ENCODE measurements at places on chromosomes 11 and 22.

DNA sequence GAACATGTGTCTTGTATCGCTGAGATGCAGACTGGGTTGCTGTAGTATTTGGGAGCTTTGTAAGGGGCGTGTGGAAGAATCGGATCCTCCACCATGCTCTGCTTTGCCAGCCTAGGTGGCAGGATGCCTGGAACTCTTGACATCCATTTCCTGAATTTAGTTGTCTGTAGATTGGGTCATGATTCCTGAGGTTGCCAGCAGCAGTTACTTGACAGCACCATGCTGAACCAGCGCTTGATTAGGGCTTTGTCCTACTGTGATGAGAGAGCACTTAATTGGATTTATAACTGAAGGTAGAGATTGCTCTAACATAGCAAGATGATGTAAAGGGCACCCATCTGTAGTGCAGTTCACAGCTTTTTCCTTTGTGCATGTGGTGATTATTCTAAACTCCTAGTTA is 75.6 kb upstream of the HORMAD2 start:
- DNase-seq: no peak

DNA sequence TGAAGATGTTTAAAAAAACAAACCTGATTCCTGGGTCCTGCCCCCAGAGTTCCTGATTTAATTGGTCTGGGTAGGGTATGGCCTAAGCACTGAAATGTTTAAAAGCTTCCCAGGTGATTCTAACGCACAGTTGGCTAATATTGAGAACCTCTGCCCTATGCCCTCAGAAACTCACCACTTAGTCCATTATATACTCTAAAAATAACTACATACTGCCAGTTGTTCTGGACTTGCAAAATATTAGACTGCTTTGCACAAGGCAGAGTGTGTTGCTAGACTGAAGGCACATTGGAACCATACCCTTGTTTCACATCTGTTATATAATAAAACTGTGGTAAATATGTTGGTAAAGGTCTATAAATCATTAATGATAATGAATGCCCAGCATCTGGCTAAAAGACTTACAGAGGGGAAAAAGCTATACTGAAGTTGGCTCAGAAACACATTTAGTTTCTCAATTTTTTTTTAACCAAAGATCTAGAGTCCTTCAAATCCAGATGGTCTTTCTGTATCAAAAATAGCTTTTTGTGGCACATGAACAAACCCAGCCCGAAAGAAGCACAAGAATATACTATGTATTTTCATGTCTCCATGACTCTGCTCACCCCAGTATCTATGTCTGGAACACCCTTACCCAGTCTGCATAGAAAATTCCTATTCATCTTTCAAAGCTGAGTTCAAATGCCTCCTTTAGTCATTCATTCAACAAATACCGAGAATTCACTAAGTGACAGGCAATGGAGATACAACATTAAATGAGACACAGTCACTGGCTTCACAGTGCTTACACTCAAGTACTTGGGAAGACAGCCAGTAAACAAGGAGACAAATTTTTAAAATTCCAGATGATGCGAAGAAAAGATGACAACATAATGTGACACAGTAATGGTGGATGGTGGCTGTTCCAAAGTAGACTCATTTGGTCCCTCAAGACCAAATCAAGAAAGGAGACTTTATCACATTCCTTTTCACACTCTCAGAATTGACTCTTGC is 44.1 kb downstream of the RBFOX2 start:
- DNase-seq: no peak

- DNase-seq: no peak
Measured at GRCh38 chr11:33716243-33716642, 15.6 kb upstream of the C11orf91 start.

- no peak for DNase-seq
Measured at GRCh38 chr22:29344137-29344536, 28.6 kb upstream of the RASL10A start.

- DNase-seq: no peak
Measured at GRCh38 chr11:970319-970871, 44.7 kb downstream of the AP2A2 start.

DNA sequence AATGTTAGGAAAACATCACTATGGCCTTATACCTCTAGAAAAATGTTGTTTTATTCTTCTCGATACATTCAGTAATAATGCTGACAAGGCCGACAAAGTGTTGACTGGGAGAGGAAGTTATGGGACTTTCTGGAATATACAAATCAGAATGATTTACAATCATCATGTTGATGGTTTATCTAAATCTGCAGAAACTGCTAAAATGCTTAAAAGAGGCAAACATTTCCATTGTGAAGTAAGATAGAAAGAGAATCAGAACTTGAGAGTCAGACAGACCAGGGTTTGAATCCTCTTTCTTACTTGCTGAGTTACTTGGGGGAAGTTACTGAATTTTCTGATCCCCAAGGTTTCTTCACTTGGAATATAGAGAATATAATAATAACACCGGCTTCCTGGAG is 89.4 kb downstream of the CD44 start:
- no peak for DNase-seq

GRCh38 chr22:38317122-38317994 is at the start of gene CSNK1E:
Gene CSNK1E, minus strand, starts transcription at chr22:38317433. Its CDS starts 3,276 bp downstream, at chr22:38314157.
- DNase-seq: peak; percentile 66

- no peak for DNase-seq
Measured at GRCh38 chr11:129352676-129353075, 23.0 kb upstream of the BARX2 start.

- DNase-seq: no peak
Measured at GRCh38 chr11:128716661-128717210, 22.9 kb downstream of the FLI1 start.

DNA sequence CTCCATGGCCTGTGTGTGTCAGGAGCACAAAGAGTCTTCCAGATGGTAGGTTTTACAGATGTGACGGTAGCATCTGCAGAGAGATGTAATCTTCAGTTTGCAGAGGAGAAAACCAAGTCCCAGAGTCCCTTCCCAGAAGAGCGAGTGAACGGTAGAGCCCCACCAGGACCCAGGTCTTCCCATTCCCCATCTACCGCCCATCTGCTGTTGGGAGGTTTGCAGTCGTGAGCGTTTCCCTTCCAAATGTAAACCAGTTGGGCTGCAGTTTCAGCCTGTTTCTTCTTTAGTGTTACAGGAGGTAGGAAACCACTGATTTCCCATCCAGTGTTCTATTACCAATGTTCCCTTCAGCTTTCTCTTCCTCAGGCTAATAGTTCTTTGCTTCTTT is 24.0 kb downstream of the PANX1 start:
- DNase-seq: no peak

- DNase-seq: no peak
Measured at GRCh38 chr11:114346709-114347141, 50.5 kb downstream of the NNMT start.

- DNase-seq: no peak
Measured at GRCh38 chr11:61349916-61350315, 11.8 kb downstream of the CYB561A3 start.

GRCh38 chr11:80673566-80673965 is 1232.7 kb upstream of the TENM4 start:
- DNase-seq: no peak

DNA sequence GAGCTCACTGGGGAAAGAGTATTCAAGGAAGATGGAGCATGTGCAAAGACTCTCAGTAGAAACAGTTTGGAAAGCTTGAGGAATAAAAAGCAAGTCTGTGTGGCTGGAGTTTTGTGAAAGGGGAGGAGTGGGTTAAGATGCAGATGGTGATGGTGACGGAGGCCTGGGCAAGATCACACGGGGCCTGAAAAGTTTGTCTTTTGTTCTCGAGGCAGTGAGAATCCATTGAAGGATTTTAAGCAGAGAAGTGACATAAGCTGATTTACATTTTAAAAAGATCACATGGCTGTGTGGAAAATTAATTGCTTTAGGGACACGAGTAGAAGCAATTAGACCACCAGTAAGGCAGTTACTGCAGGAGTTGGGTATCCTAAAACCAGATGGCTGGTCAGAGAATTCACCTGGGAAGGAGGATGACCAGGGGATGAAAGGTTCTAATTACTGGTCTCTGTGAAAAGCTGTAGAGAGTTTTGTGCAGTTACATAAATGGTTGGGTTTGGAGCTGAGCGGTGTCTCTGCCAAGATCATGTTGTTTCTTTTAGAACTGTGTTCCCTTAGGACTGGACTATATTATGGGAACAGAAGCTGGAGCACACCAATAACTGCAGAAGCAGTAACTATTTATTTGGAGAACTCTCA is 7.1 kb downstream of the RRP8 start:
- no peak for DNase-seq

DNA sequence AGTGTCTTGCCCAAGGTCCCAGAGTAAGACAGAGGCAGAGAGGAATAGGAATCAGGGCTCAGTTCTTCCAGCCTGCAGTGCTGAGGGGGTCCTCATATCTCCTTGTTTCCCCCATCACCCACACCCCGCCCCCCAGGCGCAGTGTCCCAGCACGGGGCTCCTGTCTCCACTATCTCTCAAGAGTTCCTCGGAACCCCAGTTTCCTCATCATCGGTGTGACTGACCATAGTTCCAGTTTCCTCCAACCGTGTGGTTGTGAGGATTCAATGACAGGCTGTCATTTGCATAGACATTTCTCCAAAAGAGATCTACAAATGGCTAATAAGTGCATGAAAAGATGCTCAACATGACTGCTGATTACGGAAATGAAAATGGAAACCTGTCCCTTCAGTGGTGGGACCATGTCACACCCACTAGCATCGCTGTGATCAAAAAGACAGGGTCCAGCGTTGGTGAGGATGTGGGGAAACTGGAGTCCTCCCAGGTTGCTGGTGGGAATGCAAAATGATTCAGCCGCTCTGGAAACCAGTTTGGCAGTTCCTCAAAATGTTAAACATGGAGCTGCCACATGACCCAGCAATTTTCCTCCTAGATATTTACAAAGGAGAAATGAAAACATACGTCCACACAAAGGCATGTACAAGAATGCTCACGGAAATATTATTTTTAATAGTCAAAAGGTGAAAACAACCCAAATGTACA is 31.8 kb upstream of the PDGFB start:
- no peak for DNase-seq

- DNase-seq: peak; percentile 44
Measured at GRCh38 chr11:68447015-68447801, 13.3 kb upstream of the PPP6R3 start.

DNA sequence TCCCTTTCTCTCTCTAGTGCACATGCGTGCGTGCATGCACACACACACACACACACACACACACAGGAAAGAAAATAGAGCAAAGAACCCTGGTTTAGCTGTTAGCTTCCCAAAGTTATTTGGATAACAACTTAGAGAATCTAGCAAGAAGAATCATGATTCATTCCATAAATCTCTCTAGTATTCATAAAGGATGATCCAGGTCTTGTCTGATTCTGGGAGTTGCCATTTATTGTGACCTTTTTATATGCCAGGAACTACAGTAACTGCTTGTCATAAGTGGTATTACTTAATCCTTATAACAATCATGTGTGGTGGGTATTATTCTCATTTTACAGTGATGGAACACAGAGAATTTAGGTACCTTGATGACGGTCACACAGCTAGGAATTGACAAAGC is 141.5 kb upstream of the MTMR2 start:
- no peak for DNase-seq

GRCh38 chr11:114166897-114167323 is 107.4 kb downstream of the ZBTB16 start:
- DNase-seq: peak; percentile 23

GRCh38 chr11:133732109-133732674 is 113.1 kb downstream of the SPATA19 start:
- DNase-seq: no peak

DNA sequence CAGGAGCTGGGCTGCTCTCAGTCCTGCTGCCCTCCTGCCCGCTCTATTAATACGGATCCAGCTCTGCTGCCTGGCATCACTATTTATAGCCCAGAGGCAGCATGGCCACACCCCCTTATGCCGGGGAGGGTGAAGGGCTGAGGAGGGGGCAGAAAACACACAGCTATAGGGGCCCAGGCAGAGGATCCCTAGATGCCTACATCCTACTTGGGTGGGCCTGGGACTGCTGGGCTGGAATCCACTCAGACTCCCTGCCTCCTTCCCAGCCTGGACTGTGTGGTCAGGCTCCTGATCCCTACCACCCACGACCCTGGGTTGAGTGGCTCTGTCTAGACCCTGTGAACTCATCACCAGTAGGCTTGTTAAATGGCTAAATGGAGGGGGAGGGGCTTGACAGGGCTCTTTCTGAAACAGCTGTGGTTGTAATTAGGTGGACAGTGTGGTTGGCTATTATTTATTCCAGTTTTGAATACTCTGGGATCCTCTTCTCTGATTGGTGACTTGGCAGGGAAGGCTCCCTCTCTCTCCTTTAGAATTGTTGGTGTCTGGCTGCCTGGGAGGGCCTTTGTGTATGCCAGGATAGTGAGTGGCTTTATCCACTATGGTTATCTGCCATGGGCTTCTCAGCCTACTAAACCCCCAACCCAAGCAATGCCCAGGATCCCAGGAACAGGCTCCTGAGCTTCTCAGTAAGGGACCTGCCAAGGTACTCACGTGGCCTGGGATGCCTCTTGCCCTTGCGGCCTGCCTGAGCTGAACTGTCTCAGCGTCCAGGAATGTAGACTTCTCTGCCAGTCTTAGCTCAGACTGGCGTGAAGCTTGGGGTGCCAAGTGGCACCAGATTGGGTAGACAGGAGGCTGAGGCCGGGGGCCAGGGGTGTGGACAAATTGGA is 15.2 kb downstream of the PHLDB1 start:
- peak; percentile 32 for DNase-seq

DNA sequence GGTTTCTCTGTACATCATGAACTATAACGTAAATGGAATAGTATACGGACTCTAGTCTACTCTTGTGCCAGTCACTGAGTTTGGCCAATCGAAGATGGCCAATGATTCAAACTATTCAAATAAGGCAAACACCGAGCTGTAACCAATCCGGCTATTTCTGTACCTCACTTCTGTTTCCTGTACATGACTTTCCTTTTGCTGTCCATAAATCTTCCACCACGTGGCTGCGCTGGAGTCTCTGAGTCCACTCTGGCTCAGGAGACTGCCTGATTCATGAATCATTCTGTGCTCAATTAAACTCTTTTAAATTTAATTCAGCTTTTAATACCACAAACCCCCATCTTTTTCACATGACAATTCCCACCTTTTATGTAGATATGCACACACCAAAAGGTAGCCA is 1.5 kb upstream of the JAML start:
- no peak for DNase-seq

DNA sequence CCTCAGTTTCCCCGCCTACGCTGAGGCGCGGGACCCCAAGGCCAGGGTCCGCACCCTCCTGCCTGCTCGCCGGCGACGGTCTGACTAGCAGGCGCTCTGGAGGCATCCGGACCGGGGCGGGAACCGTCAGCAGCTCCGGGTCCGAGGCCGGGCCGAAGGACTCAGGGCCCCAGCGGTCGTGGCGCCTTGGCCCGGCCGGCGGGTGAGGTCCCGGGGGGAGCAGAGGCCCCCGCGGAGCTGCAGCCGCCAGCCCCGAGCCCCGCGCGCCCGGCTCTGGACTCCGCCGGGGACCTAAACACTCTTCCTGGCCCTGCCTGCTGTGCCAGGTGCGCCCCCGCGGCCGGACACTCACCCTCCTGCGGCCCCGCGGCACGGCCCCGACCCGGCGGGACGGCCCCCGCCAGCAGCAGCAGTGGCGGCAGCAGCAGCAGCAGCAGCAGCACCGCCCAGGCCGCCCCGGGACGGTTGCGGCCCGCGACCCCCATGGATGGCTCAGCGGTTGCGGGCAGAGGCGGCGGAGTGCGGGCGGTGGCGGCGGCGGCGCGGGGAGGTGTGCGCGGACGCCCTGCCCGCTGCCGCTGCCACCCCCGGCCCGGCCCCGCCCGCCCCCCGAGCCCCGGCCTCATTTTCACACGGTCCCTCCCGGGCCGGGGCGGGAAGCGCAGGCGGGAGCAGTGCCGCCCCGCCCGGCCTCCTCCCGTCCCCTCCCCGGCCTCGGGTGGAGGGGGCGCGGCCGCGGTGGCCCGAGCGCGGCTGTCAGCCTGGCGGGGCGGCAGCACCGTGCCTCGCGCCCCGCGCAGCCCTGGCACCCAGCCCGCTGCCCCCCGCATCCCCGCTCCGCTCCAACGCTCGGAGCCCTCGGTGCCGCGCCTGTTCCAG is at the start of gene SCUBE2:
SCUBE2 (minus strand) TSS at position 556 of the 879 bp plus-strand sequence; CDS start at position 485, 71 bp downstream.
- no peak for DNase-seq

GRCh38 chr11:8183111-8183510 is 14.3 kb upstream of the RIC3 start:
- no peak for DNase-seq
